ENCODE measurements at places on chromosomes 4 and X. TPM values are rescaled to one million over a fixed set of nuclear protein-coding genes. Genes with fewer than 3 reads are reported as not detected.

- DNase-seq = no peak
Measured at GRCh38 chr4:147825451-147826287, 93.8 kb downstream of the ARHGAP10 start.

PIR gene
- not detected for polyA plus RNA-seq

- DNase-seq = no peak
Measured at GRCh38 chr4:106809076-106809475, 227.0 kb downstream of the DKK2 start.

- DNase-seq = no peak
Measured at GRCh38 chr4:86114563-86114962, 245.3 kb downstream of the MAPK10 start.

- DNase-seq = peak; percentile 85
Measured at GRCh38 chrX:47361538-47362511, 8.6 kb upstream of the ZNF157 start.

DNA sequence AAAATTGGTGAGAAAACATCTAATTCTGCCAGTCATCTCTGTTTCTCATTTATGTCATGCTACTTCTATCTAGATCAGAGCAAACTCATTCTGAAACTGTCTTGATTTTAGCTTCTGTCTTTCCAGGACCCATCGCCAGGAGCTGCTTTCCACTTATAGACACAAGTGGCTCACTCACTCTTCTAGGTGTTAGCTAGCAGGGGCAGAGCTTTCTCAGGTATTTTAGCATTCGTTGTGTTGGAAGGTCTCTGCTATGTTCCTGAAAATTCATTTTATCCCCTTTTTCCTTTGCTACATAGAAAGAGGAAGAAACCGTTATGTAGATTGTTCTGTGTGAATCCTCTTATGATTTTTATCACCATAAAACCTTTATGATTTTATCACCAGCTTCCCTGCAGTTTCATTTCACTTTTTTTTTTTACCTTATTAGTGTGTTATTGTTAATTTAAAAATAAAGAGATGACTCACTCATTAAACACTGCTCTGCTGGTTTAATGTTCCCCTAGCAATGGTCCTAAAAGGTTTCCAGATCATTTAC lies 246.6 kb upstream of the AADAT start:
- DNase-seq = no peak

DNA sequence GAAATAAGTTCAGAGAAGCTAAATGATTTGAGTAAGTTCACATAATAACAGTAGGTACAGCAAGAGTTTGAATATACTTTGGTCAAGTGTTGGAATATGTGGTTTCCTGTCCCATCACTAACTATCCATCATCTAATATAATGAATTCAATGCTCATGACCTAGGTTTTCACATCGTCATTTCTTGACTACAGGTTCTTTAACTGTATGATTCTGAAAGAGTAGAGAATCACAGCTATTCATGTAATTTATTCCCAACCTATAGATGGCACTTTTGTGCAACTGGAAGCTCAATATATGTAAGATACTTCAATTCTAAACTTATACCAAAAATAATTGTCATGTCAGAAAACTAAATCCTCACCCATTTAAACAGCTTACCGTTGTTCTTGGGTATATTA lies 53.1 kb downstream of the TIGD2 start:
- DNase-seq = no peak

- no peak for DNase-seq
Measured at GRCh38 chr4:77496457-77496856, 109.2 kb upstream of the CXCL13 start.

CXCL9 gene
- polyA plus RNA-seq = not detected

ABLIM2 gene
- 0.52 TPM for polyA plus RNA-seq

EOLA1 gene
- polyA plus RNA-seq = 10.6 TPM

DNA sequence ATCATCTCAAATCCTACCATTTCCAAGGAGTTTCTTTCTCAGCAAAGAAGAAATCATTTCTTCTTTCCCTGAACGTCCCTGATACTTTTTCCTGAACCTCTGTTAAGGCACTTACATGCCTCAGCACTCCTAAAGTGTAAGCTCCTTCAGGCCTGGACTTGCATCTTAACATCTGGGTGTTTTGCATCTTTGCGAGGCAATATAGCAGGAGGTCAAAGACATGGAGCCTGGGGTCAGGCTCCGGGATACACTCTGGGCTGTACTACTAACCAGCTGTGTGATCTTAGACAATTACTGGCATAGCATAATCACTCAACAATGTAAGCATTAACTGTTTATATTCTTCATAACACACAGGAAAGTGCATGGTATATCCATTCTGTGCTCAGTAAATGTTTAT lies 275.5 kb upstream of the BOD1L1 start:
- DNase-seq = no peak

DNA sequence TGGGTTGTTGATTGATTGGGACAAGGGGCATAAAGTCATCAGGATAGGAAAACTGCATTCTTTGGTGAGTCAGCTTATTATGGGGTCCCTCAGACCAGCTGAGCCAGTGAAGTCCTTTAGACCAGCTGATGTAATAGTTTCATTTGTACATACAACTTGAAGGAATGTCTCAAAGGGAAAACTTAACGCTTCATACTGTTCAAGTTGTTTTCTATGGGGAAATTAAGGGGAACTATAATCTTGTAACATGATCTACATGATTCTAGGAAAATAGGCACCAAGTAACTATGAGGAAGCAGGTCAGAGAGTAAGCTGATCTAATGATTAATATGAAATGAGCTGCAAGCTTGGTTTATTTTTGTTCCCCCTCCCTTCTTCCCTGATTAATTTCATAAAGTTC lies 175.1 kb upstream of the GRID2 start:
- no peak for DNase-seq

GRCh38 chrX:74458736-74459135 lies 37.4 kb downstream of the SLC16A2 start:
- no peak for DNase-seq

TLL1 gene
- polyA plus RNA-seq = not detected

DNA sequence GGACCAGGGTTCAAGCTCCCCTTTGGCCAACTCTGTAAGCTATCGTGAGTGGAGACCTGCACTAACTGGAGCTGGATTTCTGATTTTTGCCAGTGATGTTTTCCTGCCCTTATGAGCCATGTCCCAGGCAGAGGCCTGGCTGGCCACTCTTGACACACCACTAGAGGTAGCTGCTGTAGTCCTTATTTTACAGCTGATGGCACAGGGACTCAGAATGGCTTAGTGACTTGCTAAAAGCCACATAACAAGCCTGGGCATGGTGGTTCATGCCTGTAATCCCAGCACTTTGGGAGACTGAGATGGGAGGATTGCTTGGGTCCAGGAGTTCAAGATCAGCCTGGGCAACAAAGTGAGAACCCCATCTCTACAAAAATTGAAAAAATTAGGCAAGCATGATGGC lies 33.4 kb downstream of the CYTL1 start:
- DNase-seq = no peak

DNA sequence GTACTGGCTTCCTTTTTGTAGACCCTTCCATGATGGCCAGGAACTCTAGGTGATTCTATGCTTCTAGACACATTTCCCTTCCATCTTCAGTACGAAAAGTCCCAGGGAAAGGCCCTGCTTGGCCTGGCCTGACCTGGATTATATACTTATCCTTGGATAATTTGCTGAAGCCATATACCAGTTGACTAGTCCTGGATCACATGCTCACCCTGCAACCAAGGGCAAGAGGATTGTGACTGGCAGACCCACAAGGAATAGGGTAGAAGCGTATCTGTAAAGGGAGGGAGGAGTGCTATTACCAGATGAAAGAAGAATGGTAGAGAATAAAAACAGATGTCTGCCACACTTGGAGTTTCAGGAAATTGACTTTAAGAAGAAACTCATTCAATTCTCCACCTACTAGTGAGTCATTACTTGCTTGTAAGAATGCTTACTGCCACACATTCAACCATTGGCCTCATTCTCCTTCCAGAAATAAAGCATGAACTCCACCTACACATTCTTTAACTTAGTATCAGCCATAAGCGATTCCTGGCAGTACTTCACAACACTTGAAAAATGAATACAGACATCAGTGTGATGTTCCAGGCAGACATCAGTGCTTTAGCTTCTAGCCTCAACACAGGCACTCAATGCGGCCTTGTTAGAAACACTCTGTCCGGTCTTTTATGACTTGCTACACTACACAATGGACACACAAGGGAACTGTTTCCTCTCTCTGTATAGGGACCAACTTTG lies 141.8 kb downstream of the CBR4 start:
- no peak for DNase-seq

GRCh38 chr4:10239982-10240654 lies 123.5 kb upstream of the WDR1 start:
- DNase-seq = no peak

- DNase-seq = no peak
Measured at GRCh38 chrX:154779261-154779660, 16.6 kb downstream of the DKC1 start.

GRCh38 chr4:119310826-119311225 lies 11.1 kb downstream of the FABP2 start:
- DNase-seq = no peak

DNA sequence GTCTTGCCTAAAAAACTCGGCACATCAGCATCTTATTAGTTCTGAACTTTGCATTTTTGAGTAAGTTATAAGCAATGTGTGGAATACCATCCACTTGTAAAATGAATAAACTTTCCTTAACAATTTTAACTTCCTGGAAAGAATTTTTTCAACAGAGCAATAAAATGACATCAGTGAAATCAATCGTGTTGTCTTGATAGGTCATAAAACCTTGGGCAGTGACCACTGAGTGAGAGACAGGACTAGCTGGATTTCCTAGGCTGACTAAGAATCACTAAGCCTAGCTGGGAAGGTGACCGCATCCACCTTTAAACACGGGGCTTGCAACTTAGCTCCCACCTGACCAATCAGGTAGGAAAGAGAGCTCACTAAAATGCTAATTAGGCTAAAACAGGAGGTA lies 403.0 kb upstream of the CNKSR2 start:
- DNase-seq = no peak

FAM120C gene
- 2.7 TPM for polyA plus RNA-seq

DNA sequence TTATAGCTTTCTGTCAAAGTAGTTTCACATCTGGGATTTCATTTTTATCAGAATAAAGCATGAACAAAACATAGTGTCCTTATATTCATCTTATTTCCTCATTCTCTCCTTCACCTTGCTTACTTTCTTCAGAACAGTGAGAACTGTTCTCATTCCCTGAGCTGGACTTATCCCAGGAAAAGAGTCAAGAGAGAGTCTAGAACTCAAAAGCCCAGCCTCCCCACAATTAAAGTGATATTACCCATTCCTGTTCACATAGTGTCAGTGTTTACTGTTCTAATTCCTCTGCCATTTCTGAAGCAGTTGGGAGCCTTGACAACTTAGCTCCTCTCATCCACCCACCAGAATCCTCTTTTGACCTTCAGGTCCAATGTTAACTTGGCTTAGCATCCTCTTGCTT lies 42.9 kb downstream of the RASSF6 start:
- DNase-seq = no peak

DNA sequence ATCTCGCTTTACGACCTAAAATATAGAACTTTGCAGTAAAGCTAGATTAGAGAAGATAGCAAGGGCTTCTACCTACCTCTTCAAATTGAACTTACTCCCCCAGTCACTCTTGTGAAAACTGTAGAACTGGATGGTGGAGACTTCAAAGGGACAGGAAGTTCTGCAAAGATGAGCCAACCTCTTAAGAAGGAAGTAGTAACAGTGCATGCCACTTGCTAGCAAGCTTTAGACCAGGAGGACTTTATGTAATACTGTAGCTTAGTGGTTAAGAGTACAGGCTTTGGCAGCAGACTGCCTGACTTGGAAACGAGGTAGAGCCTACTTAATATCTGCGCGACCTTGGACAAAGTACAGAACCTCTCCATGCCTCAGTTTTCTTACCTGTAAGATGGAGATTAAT lies 27.5 kb upstream of the VBP1 start:
- DNase-seq = no peak

FRMPD3 gene
- 0.04 TPM for polyA plus RNA-seq

GRCh38 chr4:71290476-71290875 lies 48.3 kb upstream of the SLC4A4 start:
- DNase-seq = no peak

- DNase-seq = no peak
Measured at GRCh38 chr4:114606245-114606644, 7.6 kb downstream of the UGT8 start.

MYL5 gene
- polyA plus RNA-seq = 12.7 TPM

DNA sequence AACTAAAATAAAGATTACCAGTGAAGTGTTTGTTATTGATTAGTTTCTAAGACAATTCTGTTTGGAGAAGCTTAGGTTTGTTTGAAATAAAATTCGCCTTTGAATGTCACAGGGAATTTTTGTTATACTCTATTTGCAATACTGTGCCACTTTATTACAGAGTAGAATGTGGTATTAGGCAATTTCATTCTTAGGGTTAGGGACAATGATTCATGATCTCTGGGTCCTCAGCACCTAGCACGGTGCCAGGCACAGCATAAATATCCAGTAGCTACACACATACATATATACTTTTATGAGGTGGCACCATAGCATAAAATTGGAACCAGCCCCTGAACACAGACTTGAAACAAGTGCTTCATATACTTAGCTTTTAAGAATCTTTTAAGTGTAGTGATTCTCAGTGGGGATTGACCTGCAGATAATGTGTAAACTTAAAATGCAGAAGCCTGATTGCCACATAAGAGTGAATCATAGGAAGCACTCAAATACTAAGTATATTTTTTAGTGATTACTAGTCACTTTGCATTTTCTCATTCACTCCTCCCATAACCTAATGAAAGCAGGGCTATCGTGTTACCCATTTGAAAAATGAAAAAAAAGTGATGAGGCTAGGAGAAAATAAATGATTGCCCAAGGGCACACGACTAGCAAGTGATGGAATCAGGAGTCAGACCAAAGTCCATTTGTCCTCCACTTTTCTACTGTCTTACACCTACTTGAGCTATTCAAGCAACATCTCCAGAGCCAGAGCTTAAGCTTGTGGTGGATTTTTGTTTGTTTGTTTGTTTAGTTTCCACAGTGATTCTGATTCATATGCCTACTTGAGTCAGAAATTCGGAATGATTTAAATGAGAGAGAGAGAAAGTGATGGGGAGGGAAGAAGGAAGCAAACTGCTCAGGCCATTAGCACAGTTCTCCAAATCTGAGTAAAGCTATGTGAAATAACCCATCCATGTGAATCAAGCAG lies 366.0 kb upstream of the FGF13 start:
- no peak for DNase-seq

DNA sequence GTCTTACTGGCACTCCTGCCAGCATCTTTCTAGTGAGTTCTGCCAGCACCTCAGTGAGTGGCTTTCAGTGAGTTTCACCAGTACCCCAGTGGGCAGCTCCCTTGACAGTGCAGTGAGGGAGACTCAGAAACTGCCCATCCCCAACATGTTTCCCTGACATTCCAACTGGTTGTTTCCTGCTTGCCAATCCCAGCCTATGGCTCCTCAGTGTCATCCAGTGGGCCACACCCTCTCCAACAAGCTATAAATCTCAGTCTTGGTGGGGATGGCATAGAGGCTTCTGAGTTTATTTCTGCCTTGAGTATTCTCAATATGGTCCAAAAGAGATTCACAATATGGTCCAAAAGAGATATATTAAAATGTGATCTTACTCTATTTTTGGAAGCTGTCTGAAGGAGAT lies 461.2 kb upstream of the NR3C2 start:
- no peak for DNase-seq

GPR50 gene
- polyA plus RNA-seq = not detected

Measured in naive B cell (primary cell).